Thoracic aorta (tissue), 2 donors: ENCODE measurements at places on chromosomes 4 and X.

DNA sequence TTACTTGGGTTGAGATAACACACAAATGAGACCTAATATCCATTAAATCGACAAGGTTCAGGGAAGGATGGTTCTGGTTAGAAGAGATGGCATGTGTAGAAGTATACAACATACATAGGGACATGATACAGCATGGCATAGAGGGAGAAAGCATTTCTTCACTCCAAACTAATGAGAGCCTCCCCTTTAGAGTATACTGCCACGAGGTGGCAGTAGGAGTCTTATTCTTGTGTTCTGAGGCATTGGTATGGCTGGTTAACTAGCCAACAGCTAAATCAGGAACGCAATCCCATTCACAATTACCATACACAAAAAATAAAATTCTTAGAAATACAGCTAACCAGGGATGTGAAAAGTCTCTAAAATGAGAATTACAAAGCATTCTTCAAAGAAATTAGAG is 29.1 kb upstream of the TRO start:
- no peak for DNase-seq

- DNase-seq = no peak
Measured at GRCh38 chr4:170336238-170336775, 246.6 kb upstream of the AADAT start.

DNA sequence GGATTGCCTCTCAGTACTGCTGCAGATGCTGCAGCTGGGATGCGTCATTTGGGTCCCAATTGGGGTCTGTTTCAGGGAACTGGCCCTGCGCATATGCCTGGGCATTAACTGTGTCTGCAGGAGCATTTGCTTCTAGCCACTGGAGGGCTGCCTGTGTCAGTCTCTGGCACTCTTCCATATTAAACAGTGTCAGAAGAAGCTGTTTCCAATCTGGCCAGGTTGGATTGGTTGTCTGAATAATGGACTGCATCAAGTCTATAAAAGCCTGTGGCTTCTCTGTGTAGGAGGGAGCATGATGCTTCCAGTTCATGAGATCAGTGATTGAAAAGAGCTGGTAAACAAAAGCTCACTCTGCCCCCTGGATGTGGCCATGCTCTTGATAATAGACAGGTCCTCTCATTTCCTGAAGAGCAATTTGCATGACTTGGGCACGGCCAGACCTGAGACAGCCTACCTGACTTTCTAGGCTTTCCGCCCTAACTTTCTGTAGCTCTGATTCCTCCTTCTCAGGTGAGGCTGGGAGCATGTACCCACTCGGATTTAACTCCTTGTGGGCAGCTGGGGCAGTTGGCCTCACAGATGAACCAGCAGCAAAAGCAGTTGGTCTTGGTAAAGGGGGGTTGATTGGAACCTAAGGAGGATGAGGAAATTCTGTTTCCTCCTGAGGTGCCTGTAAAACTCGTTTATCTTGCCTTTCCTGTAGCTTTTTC is 29.2 kb downstream of the SULT1E1 start:
- DNase-seq = no peak

- DNase-seq = no peak
Measured at GRCh38 chr4:188455062-188455752, 316.0 kb downstream of the TRIML1 start.

DNA sequence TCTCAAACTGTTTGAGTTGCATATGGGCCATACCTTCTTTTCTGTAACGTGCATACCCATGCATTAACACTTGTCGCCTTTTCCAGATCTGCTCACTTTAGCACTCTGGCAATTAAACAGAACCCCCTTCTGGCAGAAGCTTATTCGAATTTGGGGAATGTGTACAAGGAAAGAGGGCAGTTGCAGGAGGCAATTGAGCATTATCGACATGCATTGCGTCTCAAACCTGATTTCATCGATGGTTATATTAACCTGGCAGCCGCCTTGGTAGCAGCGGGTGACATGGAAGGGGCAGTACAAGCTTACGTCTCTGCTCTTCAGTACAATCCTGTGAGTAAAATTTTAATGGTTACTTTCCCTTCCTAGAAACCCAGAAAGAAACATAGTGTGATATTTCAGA is 4.8 kb downstream of the OGT start:
- no peak for DNase-seq

DNA sequence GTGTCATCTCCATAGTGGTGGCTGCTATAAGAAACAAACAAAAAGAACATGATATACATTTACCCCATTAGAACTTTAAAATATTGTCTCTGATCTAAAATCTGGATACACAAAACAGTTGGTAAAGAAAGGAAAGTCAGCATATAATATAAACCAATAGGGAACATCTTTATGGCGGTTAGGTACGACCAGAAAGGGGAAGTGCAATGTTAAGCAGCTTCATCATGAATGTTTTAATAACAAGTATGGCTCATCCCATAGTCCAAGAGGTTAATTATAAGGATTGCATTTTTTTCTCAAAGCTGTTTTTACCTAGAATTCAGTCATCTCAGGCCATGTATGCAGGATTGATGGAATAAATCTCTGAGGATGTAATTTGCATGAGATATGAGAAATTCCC is 1869.7 kb downstream of the PCDH7 start:
- no peak for DNase-seq

DNA sequence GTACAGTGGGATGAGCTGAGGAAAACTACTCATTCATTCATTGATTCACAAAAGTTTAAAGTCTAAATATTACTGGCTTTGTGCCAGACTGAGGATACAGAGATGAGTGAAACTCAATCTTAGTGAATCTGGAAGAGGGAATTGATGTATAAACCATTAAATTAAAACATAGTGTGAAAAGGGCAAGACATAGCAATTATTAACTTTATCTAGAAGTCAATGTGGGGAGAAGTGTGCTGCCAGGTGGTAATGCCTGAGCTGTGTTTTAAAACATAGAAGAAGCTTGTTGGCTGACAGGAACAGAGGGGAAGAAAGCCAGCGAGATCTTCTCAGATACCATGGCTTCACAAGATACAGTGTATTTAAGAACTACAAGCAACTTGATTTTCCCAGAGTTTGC is 153.4 kb downstream of the BMPR1B start:
- no peak for DNase-seq

GRCh38 chrX:129925305-129926092 is 19.5 kb downstream of the UTP14A start:
- no peak for DNase-seq

DNA sequence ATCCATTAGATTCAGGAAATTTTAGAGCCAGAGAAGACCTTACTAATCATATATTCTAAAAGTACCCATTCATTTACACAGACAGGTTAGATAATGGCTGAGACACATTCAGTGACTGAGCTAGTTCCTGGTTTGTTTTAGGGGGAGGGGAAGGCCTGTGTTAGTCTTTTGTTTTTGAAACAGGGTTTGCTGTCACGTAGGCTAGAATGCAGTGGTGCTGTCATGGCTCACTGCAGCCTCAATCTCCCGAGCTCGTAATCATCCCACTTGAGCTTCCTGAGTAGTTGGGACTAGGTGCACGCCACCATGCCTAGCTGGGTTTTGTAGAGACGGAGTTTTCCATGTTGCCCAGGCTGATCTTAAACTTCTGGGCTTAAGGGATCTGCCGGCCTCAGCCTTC is 10.1 kb downstream of the RBPJ start:
- no peak for DNase-seq
